NCI-H1436 treated with DMSO at 0.1 percent for 48 hours (cell line): ENCODE measurements at places on chromosomes 2 and 18.

DNA sequence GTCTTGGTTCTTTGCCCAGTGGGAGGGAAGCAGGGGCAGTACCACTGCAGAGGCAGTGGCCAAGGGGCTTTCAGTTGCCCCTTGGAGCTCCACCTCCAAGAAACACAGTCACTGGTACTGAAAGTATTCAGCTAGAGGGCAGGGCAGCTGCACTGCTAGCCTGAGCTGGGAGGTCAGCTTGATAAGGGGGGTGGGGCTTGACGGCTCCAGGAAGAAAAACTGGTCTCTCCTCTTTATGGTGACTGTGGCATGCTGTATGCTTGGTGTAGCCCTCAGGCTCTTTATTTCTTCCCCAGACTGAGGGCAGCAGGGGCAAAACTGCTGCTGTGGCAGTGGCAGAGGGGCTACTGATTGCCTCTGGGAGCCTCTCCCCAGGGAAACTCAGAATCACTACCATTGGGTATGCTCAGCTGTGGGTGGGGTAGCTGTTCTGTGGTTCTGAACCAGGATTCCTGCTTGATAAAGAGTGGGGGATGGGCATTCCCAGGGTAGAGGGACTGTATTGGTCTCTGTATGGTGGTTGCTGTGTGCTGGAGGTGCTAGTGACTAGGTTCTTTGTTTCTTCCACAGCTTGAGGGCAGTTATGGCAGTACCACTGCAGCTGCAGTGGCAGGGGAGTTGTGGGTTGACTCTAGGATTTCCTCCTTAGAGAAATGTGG, 134.6 kb upstream of the SCN7A start:
- DNase-seq, result no peak

GRCh38 chr2:97673182-97673914, 3.8 kb downstream of the C2orf92 start:
- no peak for DNase-seq

DNA sequence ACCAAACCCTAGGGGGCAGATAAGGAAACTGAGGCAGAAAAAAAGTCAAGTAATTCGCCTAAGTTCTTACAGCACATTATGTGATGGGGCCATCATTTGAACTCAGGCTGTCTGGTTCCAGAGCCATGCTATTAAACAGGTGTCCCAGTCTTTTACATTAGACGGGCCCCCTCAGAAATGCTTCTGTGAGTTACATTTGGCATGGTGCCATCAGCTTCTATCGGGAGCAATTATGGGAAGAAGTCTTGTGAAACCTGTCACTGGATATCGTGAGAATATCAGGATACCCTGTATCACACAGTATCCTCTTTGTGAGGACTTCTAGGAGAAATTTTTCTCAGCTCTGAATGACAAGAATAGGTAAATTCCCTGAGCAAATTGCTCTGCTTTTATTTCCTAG, 143.7 kb upstream of the NOSTRIN start:
- DNase-seq, result no peak

- no peak for DNase-seq
Measured at GRCh38 chr18:50268022-50268747, 1.9 kb upstream of the CFAP53 start.

DNA sequence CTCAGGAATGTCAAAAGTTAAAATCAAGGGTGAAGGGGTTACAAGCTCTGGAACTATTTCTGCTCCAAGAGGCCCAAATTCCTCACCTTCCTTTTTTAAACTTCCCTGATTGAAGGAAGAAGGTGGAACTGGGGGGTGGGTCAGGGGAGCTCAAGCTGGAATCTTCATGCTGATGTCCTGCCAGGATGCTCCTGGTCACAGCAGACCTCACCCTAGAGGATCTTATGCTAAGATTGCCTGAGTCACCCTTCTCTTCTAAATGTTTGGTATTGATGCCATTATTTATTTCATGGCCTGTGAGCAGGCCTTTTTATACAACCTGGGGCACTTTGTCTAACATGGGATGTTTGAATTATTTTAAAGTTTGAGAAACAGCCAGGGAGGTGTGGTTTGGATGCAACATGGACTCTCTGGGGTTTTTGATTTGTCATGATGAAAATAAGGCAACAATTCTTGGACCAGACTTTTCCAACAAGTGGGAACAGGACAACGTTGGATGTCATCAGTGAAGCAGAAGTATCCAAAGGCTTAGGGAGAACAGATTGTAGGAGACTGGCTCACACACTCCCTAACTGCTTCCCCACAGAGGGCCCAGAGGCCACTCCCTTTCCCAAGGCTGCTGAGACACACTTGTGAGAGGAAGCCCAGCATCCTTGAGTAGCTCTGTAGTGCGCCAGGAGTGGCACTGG, 420.2 kb upstream of the MEX3C start:
- DNase-seq, result no peak

- no peak for DNase-seq
Measured at GRCh38 chr18:56639104-56639381, 651 bp upstream of the TXNL1 start.

GRCh38 chr2:209208211-209208610, 215.6 kb upstream of the MAP2 start:
- no peak for DNase-seq

- DNase-seq, result no peak
Measured at GRCh38 chr2:36717603-36718266, 21.2 kb downstream of the VIT start.

GRCh38 chr2:239157269-239157668, 243.6 kb downstream of the HDAC4 start:
- no peak for DNase-seq

DNA sequence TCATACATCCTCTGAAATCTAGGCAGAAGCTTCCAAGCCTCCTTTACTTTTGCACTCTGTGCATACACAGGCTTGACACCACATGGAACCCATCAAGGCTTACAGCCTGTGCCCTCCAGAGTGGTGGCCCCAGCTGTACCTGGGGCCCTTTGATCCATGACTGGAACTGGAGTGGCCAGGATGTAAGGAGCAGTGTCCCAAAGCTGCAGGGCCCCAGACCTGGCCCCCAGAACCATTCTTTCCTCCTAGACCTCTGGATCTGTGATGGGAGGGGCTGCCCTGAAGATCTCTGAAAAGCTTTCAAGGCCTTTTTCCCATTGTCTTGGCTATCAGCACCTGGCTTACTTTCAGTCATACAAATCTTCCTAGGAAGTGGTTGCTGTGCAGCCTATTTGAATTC, 63.1 kb upstream of the NOL4 start:
- no peak for DNase-seq

DNA sequence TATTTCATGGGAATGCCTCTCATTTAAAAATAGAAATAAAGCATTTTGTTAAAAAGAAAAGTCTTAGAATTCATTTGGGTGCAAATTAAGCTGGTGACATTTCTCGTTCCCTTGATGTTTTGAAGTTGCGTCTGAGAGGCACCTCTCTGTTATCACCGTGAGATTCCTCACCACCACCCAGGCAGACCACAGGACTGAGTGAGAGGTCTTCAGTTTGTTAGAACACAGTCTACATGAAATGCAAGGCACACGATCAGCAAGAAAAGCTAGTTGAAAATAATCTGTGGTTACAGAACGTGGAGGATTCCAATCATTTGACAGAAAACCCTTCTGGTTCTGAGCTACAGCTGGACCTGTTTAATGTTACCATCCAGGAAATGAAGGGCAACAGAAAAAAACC, 116.0 kb downstream of the UXS1 start:
- no peak for DNase-seq

GRCh38 chr2:45668509-45668908, 17.0 kb downstream of the PRKCE start:
- DNase-seq, result no peak

GRCh38 chr2:109663721-109664120, 49.6 kb downstream of the SOWAHC start:
- no peak for DNase-seq
